A549 treated with ZK216348 at 1 μM for 4 hours (cell line): ENCODE measurements at places on chromosomes 5 and 9. TPM values are rescaled to one million over a fixed set of nuclear protein-coding genes. Genes with fewer than 3 reads are reported as not detected.

Gene PITX1
- 14.2 to 38.1 TPM (median 36.5 TPM) in 5 replicates for total RNA-seq

Gene MROH2B
- total RNA-seq: not detected in 5 replicates

Gene SLC34A3
- 0.13 to 0.19 TPM in 2 of 5 replicates, not detected in the others for total RNA-seq

Gene CORO2A
- 0.65 to 1.2 TPM (median 1.0 TPM) in 5 replicates for total RNA-seq

Gene KLF9
- 1.4 to 3.5 TPM (median 2.7 TPM) in 5 replicates for total RNA-seq

Gene GABRA6
- total RNA-seq: not detected in 5 replicates
